NCI-H1417 (cell line): ENCODE measurements at places on chromosomes 7 and 10.

DNA sequence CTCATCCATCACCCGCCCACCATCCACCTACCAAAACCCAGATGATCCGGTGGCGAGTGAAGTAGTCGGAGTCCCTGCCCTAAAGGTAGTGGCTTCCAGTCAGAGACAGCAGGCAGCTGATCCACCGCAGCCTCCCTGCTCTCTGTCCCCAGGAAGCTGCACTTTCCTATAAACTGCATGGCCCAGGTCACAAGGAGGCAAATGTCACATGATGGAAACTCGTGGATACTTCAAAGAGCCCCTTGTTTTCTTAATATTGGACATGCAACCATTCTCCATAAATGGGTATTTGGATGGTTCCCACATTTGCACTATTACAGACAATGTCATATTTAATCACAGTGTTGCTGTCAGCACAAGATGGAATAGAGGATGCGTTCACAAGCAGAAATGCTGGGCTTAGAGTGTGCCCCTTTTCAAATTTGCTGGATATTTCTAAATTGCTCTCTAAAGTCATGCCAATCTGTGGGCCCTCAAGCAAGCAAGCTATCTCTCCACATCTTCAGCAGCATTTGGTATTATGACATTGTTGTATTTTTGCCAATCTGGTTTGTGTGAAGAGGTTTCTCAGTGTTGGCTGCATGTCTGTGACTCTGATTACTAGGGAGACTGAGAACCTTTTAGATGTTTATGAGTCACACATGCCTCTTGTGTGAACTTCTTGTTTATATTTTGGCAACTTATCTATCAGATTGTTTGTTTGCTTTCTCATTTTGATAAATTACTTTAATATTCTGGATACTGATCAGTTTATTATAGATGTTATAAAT, 822.0 kb downstream of the TNS3 start:
- DNase-seq: no peak

DNA sequence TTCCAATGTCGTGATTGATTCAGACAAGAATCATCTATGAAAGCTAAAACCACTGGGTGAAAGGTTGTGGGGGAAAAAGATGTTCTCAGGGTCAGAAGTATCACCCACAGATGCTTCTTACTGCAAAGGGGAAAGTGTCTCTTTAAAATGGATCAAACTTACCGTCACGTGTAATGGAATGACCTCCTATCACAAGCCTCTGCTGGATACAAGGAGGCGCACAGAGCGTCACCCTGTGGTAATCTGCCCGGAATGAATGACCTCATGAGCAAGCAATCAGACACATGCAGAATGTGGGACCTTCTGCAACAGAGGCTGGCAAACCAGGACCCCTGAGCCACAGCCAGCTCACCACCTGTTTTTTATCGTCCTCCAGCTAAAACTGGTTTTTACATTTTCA, 33.0 kb downstream of the WIPF3 start:
- no peak for DNase-seq

DNA sequence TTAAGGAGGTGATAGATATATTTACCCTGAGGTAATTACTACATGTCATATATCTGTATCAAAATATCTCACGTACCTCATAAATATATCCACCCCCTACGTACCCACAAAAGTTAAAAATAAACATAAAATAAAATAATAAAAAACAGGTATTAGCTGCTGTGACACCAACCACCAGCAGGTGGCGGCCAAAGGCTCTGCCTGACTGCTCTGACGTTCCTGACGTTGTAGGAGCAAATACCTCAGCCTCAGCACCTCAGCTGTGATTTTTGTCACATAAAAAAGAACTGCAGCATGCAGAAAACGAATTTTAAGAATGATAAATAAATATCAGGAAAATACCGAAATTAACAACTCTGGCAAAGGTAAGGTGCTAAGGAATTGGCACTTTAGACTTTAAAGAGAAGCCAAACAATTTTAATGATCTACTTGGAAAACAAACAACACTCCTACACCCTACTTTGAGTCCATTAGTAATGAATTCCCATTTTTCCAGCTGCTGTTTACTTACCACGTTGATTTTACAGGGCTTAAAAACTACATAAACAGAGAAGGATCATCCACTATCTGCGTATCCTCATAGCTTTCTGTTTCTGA, 125.4 kb upstream of the TARP start:
- peak; percentile 39 for DNase-seq

GRCh38 chr7:133540096-133540860, 287.4 kb downstream of the EXOC4 start:
- no peak for DNase-seq

GRCh38 chr7:22210355-22210754, 146.6 kb downstream of the RAPGEF5 start:
- no peak for DNase-seq

- no peak for DNase-seq
Observed at GRCh38 chr7:34849163-34849960, 187.9 kb downstream of the DPY19L1 start.

DNA sequence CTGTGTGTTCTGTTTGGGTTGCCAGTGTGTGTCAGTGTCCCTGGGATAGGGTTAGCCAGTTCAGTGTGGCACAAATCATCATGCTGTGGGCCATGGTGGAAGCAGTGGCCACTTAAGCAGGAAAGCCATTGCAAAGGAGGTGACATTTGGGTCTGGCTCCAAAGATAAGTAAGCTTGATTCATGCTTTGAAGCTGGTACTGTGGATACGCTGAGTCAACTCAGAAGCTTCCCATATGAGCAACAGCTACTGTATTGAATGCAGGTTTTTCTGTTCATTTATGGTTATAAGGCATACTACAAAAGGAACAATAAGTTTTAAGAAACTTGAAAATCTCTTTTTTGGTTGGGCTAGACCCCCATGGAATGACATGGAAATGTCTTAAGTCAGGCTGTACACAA, 143.1 kb downstream of the BMPER start:
- DNase-seq: no peak

DNA sequence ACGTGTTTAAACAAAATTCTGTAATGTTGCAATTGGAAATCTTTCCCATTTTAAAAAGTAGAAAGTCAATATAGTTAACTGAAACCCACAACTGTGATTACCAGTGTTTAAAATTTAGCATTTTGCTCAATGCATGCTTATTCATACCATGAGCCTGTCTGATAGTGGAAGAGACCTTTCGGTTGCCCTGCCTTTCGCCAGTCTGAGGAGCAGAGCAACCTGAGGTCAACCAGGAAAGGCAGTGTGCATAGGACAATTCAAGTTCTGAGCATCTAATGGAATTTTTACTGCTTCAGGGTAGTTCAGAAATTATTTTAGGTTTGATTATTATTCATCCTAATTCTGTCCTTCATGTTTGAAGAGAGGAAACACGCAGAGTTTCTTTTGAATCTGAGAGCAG, 100.8 kb downstream of the CUBN start:
- DNase-seq: no peak

DNA sequence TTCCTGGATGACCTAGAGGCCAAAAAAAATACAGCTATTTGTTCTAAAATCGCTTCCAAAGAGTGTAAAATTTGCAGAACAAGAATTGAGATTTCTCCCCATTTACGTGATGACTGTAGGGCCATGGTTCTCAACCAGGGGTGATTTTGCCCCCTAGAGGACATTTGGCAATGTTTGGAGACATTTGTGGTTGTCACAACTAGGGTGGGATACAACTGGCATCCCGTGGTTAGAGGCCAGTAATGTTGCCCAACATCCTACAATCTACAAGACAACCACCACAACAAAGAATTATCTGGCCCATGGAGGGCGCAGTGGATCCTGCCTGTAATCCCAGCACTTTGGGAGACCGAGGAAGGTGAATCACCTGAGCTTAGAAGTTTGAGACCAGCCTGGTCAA, 22.8 kb upstream of the MALSU1 start:
- no peak for DNase-seq

DNA sequence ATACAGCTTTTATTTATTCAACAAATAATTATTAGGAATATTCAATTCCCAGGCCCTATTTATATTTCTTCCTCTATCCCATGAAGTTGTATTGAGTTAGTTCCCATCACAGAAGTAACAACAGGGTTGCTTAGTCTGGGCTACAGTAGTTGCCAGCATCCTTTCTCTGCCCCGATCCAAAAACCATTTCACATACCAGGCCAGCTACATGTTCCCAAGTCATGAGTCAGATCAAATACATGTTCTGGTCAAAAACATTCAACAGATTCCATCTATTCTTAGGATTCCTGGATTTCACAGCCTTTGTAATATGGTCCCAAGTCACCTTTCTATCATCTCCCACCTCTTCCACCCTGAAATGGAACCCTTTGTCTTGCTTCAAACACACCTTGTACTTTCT, 91.6 kb downstream of the RAB11FIP2 start:
- DNase-seq: no peak

DNA sequence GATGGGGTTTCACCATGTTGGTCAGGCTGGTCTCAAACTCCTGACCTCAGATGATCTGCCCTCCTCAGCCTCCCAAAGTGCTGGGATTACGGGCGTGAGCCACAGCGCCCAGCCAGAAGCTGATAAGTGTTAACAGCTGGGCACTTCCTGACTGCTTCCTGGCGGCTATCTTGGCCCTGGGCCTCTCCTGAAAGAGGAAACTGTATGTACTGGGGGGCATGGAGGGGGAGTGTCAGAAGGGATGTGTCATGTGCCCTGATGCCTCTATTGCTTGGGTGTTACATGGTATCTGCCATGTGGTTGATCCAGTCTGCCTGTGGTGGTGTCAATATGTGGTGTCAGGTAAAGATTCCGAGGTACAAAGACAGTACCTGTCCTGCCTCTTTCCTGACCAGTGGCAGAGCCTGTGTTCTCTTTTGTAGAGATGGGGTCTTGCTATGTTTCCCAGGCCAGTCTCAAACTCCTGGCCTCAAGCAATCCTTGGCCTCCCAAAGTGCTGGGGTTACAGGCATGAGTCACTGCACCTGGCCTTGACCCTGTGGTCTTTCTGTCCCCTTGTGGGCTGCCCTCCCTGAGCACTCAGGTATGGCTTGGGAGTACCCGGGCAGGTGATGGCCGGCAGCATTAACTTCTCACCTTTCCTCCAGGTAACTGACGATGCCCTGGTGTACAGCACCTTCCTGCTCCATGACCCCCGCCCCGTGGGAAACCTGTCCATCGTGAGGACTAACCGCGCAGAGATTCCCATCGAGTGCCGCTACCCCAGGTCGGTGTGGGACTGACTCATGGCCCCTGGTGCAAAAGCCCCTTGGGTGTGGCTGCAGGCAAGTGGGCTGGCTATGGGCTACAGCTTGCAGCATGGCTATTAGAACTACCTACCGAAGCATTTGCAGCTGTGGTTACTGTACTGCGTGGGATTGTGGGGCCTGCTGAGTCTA, 4.4 kb downstream of the ZP3 start:
- DNase-seq: no peak

DNA sequence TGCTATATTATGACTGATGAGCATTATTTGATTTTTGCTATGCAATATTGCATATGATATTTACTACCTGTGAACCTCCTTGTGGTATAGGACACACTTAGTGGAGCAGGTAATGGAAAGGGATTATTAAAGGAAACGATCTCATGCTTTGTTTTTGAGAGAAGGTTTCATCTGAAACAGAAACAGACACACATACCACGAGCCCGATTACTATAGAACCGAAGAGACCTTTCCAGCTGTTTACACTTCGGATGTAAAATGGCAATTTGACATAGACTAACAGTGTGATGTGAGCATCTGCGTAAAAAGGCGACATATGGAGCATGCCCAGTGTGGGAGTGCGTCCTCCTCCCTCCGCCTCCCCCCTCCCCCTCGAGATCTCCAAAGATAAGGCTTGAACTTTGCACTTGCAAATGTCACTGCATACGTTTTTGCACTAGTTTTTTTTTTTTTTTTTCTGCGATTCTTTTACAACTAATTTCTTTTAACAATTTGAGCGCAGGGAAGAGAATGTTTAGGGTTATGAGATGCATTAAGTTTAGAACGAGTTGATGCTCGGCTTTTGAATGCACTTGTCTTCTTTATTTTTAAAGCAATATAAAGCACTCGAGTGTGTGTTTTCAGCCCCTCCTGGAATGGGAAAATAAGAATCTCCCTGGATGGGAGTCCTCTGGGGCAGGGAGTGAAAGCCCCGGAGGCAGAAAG, 251.0 kb downstream of the NSUN6 start:
- no peak for DNase-seq

DNA sequence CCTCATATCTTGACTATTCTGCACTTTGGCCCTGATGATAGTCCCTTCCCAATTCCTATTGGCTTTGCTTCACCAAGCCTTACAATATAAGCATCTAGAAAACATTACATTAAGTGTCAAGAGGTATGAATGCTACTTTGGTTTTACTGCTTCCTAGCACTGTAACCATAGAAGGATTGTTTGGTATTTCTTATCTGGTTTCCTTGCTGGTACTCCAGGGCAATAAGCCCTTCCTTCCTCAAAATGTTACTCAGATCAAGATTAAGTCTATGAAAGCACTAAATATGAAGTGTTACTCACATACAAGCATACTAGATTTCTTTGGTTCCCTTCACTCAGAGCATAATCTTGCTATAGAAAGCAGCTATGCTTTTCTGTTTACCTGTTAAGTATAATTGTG, 492.5 kb downstream of the ETV1 start:
- no peak for DNase-seq

GRCh38 chr7:117777335-117778142, 95.7 kb downstream of the CTTNBP2 start:
- DNase-seq: peak; percentile 58

GRCh38 chr10:78359640-78360091, 326.0 kb downstream of the RPS24 start:
- DNase-seq: no peak

- DNase-seq: no peak
Observed at GRCh38 chr10:21814866-21815265, 188.7 kb downstream of the DNAJC1 start.

- DNase-seq: peak; percentile 86
Observed at GRCh38 chr7:93228302-93228701, 2.0 kb upstream of the HEPACAM2 start.

GRCh38 chr7:142308918-142309317, 51.1 kb upstream of the PRSS58 start:
- no peak for DNase-seq

DNA sequence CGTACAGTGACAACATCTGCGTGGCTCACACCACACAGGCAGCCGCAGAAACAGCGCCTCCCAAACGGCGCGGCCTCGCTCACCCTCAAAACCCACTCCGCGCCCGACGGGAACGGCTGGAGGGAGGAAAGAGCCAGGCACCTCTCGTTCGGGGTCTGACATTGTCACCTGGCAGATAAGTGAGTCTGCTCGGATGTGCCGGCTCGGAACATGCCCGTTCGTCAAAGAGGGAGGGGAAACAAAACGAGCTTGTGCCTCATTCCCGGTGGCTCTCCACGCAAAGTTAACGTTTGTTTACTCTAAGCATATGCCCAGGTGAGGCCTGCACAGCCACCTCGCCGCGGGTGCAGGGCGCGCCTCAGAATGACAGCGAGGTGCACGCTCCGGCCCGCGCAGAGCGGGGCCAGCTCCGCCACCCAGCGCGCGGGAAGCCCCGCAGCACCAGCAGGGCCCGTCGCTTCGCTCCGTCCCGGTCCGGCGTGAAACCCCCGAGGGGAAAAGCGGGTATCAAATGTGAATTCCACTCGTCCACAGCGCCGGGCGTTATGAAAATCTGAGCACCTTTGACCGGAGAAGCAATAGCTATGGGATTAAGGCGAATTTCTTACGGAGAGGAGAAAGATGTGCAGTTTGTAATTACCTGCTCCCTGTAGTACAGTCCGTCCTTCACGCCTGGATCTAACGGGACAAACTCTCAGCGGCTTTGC, 13.1 kb downstream of the CNPY1 start:
- DNase-seq: no peak
